CD4-positive, alpha-beta T cell treated with Interleukin-17A for 1 hour (primary cell): ENCODE measurements at places on chromosomes 3 and 15.

DNA sequence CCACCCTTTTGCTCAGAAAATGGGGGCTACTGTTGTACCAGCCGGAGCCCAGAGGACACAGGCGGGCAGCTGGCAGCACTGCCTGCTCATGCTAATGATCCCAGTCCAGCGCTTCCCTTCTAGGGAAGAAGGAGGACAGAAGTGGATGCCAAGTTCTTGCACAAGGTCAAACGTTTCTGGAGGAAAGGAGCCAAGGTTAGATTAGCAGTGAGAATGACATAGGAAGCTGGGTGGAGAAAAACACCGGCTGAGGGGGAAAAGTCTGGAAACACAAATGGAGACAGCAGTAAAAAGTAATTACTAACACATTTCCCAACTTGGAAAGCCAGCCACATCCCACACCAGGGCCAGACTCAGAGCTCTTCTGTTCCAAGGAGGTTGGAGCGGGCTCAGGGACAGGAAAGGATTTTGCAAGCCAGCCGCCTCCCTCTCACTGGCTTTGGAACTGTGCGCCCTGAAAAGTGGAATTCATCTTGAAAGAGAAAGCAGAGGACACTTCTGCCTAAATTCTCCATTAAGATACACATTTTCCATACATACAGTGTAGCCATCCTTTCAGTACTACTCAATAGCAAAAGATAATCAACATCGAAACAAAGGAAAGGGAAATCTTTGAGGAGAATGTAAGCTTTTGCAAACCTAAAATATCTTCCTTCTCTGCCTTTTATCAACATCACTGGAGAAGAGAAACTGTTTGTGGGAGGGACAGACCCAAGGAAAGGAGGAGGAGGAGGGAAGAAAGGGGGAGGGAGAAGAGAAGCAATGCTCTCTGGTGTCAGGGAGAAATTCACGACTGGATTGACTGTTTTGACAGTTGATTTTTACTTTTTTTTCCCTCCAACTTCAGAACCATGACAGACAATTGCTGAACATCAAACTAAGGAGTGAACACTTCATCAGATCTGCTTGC lies 133.6 kb downstream of the CD47 start:
- no peak for DNase-seq

GRCh38 chr3:187997946-187998561 lies 155.9 kb upstream of the LPP start:
- no peak for DNase-seq

DNA sequence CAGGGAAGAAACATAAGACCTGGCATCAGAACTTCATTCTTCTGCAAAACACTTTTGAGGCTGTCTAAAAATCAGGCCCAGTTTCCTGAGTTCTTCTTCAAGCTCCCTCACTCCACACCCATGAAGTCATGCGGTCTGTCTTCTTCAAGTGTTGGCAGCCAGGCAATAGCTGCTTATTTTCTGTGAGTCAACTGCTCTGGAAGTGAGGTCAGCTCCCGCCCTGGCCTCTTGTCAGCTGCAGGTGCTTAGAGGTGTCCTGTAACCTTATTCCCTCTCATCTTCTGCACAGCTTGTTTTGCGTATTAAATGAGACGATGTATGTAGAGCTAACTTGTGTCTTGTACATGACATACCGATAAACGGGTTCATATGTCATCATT lies 226.1 kb downstream of the ADAMTS17 start:
- DNase-seq = no peak

- no peak for DNase-seq
These were observed 1.7 kb downstream of the TM4SF19 start for GRCh38 chr3:196336319-196337145.

DNA sequence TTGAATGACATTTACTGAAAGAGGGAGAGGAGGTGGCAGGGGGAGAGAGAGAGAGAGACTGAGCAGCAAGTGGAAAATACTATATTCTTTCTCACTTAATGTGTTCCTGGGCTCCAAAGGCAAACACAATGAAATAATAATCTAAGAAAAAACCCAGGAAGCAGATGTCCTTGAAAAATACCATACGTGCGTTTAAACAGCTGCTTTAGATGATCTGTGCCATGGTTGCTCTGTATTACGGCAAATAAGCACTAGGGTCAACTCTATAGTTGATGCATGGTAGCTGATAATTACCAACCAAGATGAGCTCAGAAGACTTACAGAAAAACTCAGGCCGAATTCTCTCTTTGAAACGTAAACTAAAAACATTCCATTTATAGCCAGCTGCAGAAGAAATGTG lies 410.3 kb upstream of the TBL1XR1 start:
- DNase-seq = no peak

GRCh38 chr3:122391681-122392446 lies 7.9 kb downstream of the FAM162A start:
- no peak for DNase-seq

DNA sequence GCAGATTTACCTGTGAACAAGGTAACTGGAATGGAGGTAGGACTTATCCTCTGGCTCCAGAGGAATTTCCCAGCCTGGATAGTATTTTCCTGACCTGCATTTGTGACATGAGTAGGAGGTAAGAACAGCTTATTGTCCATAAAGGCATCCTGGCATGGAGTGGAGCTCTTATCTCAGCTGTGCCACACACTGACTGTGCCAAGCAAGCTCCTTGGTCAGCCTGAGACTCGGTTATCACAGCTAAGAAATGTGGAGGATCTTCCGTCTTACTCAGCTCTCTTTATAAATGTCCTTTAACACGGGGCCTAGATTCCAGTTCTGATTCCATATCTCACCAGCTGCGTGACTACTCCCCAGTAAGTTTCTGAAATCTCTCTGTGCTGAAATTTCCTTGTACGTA lies 38.9 kb downstream of the SLCO3A1 start:
- no peak for DNase-seq

GRCh38 chr15:61032600-61033286 lies 196.4 kb downstream of the RORA start:
- no peak for DNase-seq

- no peak for DNase-seq
These were observed 258.5 kb upstream of the PROK2 start for GRCh38 chr3:72043204-72044133.

DNA sequence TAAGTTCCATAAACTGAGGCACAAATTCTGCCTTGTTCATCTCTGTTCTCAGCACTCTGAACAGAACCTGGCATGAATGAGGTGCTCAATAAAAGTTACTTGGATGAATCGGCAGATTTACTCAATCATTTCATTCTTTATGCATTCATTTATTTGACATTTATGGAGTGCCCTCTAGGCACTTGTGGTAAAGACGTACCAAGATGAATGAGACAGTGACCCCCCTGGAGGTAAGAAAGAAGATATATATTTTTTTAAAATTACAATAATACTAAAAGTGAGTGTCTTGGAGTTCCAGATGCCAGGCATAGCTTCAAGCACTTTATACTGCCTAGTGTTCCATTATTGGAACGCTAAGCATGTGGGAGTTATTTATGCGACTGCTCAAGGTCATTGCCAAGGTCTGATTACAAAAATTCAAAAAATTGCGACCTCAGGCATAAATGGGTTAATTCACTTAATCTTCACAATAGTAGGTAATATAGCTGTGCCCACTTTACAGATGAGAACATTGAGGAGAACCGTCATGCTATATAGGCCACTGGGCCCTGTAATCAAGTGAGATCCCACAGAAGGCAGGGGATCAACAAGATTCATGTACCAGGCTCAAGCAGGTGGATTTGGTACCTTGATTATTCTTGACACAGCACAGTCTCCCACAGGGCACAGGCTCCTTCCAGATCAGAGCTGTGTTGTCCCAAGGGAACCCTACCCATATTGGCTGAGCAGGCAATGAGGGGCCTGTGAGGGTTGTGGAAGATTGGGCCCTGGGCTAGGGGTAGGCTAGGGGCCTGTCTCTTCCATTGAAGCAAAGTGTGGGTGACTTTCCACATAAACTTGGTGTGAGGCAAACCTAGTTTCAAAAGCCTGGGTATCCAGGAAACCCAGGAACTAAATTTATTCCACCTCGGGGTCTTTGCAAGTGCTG lies 10.7 kb downstream of the XIRP1 start:
- no peak for DNase-seq

DNA sequence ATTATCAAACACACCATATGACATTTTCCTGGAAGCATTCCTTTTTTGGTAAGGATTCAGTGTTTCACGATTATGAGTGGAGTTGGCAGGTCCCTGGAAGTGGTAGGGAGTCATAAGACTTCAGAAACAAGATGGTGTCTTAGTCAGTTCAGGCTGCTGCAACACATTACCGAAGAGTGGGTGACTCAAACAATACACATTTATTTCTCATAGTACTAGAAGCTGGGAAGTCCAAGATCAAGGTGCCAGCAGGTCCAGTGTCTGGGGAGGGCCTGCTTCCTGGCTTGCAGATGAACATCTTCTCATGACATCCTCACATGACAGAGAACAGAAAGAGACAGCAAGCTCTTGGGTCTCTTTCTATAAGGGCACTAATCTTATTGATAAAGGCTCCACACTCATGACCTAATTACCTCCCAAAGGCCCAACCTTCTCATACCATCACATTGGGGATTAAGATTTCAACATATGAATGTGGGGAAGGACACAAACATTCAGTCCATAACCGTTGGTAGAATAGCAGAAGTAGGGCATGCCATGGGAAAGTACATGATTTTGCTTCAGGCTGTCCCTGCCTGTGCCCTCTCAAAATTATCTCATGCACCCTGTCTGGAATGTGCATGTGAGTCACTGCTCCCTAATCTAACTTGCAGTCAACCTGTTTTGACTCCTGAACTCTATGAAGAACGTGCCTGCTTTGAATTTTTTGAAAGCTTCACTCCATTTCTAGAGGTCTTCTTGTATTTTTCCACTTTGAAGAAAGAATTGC lies 72.5 kb downstream of the GTPBP8 start:
- DNase-seq = no peak

- no peak for DNase-seq
These were observed 157.2 kb upstream of the MYRIP start for GRCh38 chr3:39651993-39652739.

DNA sequence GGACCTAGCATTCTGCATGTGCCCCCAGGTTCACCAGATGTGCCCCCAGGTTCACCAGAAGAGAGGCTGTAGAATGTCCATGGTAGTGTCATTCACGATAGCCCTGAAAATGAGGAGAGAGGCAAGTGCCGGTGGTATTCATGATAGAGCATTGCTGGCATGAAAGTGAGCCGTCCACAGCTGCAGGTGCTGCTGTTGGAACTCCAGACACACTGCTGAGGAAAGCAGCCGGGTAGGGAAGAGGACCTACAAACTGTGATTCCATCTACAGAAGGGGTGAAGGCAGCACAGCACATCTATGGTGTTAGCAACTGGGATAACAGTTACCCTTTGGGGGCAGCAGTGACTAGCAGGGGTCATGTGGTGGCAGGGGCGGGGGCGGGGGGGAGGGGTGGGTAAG lies 125.0 kb upstream of the PLXNA1 start:
- no peak for DNase-seq

DNA sequence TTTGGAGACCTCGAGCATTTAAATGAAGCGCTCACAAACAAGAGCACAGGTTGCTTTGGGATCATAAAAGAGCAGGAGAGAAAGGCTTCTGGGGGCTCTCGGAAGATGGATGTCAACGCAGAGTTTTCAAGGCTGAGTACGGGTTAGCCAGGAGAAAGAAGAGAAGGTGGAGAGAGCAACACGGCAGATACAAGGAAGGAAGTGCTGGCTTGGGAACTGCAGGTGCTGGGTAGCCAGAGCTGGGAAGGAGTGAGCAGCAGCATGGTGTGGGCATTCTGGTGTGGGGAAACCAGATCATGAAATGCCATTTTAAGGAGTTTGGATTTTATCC lies 580 bp upstream of the RUBCN start:
- no peak for DNase-seq

DNA sequence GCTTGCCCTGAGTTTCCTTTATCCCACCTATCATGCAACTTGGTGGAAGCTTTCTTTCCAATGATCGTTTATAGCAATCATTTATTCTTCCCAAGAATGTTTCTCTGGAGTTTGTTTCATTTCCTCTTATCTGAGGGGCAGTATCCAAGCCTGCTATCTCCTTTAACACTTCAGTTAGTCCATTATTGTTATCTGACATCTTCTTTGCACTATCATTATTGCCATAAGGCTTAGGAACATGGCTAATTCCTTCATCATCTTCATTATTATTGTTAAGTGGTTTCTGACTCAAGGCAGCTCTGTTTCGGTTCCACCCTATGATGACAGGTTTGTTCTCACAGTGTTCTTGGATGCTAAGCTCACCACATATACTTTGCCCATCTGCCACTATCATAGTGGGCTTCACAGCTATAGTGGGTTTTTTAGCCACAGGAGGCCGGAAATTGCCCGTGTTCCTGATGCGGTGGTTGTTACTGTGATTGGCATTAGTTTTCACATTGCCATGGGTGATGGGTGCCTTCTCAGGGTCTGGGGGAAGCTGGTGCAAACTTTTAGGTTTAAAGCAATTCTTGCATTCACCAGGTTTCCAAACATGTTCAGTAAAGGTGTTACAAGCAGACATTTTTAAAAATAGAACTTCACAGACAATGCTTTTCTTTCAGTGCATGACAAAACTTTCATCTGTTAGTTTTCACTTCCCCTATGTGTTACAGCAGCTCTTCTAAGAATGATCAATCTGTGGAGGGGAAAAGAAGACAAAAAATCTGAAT lies 110.6 kb upstream of the TSPAN3 start:
- peak; percentile 34 for DNase-seq

GRCh38 chr3:123034120-123034519 lies 6.6 kb upstream of the SEMA5B start:
- DNase-seq = no peak

DNA sequence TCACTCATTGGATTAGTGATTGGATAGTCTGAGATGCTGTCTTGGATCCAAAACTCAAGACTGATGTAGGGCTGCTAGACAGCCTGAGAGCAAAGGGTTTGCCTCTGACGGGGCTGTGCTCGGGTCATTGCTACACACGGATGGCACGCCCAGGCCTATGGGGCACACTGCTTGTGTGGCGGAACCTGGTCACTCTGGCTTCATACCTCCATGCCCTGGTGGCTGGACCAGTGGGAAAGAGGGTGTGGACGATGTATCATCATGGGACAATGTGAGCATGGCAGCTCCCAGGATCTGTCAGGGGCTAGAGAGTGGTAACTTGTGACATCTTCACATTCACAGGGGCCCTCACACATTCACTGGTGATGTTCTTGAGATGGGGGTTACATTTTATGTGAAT lies 18.1 kb upstream of the CCDC174 start:
- DNase-seq = no peak

DNA sequence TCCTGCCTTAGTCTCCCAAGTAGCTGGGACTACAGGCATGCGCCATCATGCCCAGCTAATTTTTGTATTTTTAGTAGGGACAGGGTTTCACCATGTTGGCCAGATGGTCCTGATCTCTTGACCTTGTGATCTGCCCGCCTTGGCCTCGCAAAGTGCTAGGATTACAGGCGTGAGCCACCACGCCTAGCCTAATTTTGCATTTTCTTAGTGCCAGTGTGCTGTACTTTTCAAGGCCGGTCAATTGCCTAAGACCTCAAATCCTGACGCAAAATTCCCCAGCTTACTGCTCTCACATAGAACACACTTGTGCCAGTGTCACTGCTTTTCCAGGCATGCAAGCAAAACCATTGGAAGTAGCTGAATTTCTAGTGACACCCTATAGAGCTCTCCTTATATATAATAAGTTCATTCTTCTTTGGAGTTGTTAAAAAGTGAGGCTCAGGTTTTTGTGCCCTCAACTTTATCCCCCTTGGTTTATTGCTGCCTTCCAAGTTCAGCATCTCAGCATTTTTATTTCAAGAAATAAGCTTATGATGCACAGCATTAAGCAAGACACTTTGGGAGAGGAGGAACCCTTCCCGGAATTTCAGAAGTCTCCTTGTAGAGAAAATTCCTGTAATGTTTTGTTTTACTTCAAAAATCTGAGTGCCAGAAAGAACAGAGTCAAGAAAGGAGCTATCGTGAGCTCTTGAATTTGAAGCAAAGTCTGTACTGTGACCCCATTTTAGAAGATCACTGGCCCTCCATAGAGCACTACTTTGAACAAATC lies 93.2 kb downstream of the FILIP1L start:
- no peak for DNase-seq
